ENCODE measurements at places on chromosomes 13 and 19. TPM values are rescaled to one million over a fixed set of nuclear protein-coding genes. Genes with fewer than 3 reads are reported as not detected.

ZNF77 gene
- total RNA-seq: 4.7 TPM

TPTE2 gene
- total RNA-seq: not detected

RANBP3 gene
- 58.2 TPM for total RNA-seq

KIR2DL3 gene
- not detected for total RNA-seq

ZNF709 gene
- total RNA-seq: 1.7 TPM

ZNF677 gene
- 10.0 TPM for total RNA-seq

GPR183 gene
- under 0.01 TPM for total RNA-seq

TMPRSS9 gene
- not detected for total RNA-seq

TIMM50 gene
- 115 TPM for total RNA-seq

Measured in melanocyte of skin (primary cell).